Hematopoietic multipotent progenitor cell treated with erythropoietin and hydrocortisone succinate and interleukin-3 and kit ligand, for 17 days (in vitro differentiated cells): ENCODE measurements at places on chromosomes 6 and 20.

- DNase-seq, result no peak
These were observed 94.2 kb downstream of the FOXC1 start for GRCh38 chr6:1703923-1704322.

- no peak for DNase-seq
These were observed 54.8 kb upstream of the BCLAF1 start for GRCh38 chr6:136344420-136344819.

GRCh38 chr20:18985551-18985950 is 172.0 kb downstream of the SCP2D1 start:
- no peak for DNase-seq

- DNase-seq, result no peak
These were observed 104.6 kb downstream of the DLL1 start for GRCh38 chr6:170186006-170186935.

DNA sequence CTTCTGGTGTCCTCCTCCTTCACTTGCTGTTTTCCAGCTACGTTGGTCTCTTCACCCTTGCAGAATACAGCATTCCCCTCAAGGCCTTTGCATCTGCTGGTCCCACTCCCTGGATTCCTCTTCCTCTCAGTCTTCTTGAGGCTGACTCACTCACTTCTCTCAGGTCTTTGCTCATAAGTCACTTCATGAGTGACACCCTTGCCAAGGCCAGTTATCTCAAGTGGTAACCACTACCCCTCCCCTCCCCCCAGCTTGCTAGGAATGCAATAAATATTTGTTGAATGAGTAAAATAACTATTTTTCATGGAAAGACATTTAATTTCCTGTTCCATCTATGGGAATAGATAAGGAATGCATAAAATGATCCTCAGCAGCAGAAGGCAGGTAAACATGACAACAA is 131.7 kb downstream of the PLCB4 start:
- DNase-seq, result no peak

GRCh38 chr6:22221211-22221610 is 75.6 kb downstream of the PRL start:
- DNase-seq, result no peak

DNA sequence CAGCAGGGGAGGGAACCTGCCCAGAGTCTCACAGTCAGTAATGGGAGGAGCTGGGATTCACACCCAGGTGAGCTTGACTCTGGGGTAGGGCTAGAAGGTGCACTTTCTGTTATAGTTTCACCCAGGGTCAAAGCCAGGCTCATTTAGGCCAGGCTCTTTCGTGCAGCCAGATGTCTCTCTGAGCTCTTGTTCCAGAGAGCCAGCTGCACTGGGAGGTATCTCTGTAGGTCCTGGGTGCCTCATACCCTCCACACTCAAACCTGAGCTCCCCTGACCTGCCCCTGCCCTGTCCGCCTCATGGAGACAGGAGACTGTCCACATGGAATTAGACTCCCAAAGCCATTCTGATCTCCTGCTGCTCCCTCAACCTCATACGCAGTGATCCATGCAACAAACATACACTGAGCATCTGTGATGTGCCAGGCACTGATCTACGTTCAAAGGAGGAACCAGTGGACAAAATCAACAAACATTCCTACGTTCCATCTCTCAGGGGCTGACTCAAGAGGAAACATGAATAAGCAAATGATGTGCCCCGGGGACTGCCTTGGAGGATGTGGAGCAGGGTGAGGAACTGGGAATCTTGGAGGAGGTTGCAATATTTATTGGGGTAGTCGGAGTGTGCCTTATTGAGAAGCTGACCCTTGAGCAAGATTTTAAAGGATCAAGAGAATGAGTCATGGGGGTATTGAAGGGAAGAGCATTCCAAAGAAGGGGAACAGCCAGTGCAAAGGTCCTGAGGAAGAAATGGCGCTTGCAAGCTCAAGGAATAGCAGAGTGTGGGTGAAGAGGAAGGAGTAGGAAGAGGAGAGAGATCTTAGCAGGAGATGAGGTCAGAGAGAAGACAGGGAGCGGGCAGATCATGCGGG is 71.3 kb upstream of the TOX2 start:
- no peak for DNase-seq
